Skeletal muscle cell (primary cell): ENCODE measurements at places on chromosomes 5 and 9.

DNA sequence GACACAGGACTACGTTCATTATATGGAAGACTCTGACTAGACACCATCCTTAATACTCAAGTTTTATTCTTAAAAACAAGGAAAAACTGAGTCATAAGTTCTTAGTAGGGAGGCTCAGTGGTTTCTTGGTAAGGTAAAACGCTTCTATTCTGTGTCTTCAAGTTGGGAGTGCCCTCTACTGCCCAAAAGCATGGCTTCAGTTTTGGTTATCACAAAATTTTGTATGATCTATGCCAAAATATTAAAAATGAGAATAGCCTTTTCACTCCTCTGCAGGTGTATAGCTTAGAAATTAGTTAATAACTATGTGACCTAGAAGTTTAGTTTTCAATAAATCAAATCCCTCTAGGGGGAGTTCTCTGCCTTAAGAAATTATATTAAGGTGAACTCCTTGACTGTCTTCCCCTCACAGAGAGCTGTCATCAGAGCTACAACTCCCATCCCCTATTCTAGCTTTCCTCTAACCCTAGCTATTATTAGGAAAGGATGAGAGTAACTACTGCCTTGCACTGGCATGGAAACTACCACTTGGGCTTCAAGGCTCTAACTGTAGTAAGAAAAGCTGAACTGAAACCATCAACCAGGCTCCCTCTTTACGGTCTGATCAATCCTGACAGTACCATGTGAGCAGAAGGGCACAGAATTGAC is 189.7 kb downstream of the GNAQ start:
- no peak for DNase-seq

- DNase-seq = no peak
These were observed 80.3 kb upstream of the FAM169A start for GRCh38 chr5:74946471-74946870.

- DNase-seq = no peak
These were observed 32.5 kb downstream of the GLT6D1 start for GRCh38 chr9:135606885-135607259.

DNA sequence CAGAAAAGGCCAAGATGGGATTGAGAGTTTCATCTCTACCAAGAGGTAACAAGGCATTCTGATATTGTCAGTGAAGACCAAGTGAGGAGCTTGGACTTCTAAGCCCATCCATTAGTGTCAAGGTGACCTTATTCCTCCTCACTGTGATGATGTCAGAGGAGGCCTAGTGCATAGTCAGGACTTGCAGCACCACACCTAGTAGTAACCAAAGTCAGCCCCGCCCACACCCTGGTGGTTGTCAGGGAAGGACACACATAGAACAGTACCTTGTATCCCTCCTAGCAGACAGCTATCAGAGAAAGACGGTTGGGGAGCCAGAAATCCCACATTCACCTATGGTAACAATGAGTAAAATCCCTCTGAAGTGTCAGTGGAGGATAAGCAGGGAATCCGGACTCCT is 111.7 kb downstream of the AP3B1 start:
- no peak for DNase-seq

DNA sequence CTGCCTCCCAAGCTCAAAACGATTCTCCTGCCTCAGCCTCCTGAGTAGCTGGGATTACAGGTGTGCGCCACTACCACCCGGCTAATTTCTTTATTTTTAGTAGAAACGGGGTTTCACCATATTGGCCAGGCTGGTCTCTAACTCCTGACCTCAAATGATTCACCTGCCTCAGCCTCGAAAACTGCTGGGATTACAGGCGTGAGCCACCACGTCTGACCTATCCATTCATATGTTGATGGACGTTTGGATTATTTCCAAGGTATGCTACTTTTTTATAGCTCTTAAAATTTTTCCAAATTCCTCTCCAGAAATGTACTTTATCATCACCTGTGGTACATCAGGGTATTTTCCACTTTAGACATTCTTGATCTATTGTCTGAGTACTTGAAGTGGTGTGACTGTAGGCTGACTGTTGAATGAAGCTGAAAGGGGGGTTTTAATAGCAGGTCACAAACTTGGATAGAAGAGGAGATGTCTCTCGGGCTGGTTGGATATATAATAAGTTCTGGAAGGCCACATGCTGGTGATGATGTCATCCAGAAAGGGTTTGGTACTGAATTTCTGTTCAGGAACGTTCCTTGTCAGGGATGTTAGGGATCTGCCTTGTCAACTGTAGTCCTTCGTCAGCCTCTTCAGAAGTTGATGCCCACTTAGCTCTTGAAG is 7.4 kb downstream of the CTNNA1 start:
- no peak for DNase-seq

DNA sequence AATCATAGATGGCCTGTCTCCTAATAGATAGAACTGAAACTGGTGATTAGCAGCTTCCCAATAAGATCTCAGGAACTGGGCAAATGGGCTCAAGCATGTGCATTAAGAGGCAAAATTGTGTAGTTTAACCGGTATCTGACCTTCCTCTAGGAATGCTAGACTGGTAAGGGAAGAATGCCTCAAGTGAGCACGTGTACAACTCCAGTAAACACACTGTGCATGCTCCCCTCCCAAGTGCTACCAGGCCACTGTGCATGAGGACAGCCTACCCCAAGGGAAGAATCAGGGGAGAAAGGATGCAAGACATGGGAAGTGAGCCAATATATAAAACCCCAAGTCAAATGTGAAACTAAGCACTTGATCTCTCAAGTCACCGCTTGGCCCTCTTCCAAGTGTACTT is 1157.4 kb upstream of the CDH18 start:
- no peak for DNase-seq

- no peak for DNase-seq
These were observed 5.4 kb downstream of the SLC35A4 start for GRCh38 chr5:140570058-140570457.

- no peak for DNase-seq
These were observed 161.2 kb downstream of the PDE4D start for GRCh38 chr5:59732301-59732700.

- DNase-seq = peak; percentile 97
These were observed 143.9 kb upstream of the STC2 start for GRCh38 chr5:173472164-173472563.

DNA sequence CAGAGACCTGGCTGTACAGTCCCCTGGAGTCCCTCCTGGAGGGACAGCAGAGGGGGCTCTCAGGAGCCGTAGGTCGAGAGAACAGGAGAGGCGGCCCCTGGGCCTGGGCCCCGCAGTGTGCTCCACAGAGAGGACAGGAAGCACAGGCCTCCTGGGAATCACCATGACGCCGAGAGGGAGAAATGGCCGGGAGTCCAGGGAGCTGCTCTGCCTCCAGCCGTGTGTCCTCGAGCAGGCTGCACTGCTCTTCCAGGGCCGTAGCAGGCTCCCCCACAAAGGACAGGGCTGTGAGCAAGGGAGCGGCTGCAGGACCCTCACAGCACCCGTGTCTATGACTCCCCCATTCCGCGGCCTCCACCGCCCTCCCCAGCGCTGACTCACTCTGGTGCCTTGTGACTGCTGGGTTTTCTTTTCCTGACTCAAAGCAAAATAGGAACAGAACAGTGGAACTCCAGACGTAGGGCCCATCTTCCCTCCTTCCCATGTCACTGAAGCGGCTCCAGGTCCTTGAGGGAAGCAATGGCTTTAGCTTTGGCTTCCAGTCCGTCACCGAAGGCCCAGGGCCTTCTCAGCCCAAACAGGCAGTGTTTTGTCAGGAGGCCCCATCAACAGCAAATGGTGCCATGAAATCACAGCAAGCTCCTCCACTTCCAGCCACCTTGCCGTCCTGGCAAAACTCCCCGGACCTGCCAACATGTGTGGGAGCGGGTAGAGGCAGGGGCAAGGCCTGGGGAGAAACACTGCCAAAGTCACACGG is 114.2 kb downstream of the LHFPL2 start:
- peak; percentile 34 for DNase-seq

DNA sequence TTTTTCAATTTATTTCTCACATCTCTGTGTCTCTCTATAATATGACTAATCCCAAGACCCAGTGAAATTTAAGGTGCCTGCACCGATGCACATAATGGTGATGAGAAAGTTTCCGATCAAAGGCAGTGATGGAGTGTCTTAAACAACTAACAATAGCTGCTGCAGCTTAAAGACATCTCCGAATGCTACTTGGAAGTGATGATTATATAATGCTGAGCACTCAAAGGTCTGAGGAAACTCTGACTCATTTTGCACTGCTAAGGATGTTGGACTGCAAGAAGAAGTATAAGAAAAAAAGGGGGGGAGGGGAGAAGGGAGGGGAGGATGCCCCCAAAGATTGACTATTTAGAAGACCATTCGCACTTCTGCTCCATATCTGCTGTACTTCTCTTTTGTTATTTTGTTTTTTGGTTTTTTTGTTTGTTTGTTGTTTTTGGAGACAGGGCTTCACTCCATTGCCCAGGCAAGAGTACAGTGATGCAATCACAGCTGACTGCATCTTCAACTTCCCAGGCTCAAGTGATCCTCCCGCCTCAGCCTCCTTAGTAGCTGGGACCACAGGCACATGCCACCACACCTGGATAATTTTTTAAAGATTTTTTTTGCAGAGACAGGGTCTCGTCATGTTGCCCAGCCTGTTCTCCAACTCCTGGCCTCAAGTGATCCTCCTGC is 192.2 kb downstream of the HSD17B3 start:
- DNase-seq = no peak
